ENCODE measurements at places on chromosomes 1 and 21.

GRCh38 chr1:23751050-23751814, 8.0 kb downstream of the ELOA start:
- H3K27ac ChIP-seq: no peak overlapping the region
- H3K4me3 ChIP-seq: no peak overlapping the region
- H3K27me3 ChIP-seq: no peaks in the 10 kb centered on the region
- peaks cover 7% of the 10 kb centered on the region for H3K4me1 ChIP-seq

DNA sequence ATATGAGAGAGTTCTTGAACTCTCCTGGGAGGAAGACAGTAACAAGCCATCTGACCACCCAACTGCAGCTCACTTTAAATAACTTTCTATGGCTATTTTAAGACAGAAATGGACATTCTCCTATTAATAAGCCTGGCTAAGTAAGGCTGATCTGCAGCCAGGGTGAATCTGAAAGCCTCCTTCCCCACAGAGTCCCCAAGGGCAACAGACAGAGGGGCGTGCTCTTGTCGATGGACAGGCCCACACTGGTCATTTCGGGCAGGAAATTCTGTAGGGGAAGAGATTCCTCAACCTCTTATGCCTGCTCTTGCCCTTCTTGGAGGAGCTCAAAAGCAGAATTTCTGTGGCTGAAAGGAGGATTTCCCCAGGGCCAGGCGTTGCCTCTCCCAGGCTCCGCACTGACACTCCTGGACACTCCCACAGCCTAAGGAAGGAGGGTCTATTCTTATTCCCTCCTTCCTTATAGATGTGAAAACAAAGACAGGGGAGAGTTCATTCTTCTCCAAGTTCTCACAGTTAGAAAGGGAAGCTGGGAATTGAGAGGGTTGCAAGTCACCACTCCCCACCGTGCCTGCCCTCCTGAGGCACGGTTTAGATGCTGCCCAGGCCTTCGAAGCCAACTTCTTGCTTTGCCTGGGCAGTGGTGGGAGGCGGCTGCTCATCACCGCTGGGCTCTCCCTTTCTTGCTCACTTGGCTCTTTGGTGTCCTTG, 17.9 kb upstream of the KANK4 start:
- no peak overlapping the region for H3K27ac ChIP-seq
- no peak overlapping the region for H3K4me3 ChIP-seq
- peaks cover 6% of the 10 kb centered on the region for H3K36me3 ChIP-seq
- peaks cover 14% of the 10 kb centered on the region for H3K27me3 ChIP-seq
- DNase-seq: no peak

- no peaks in the 10 kb centered on the region for H3K4me1 ChIP-seq
- H3K27me3 ChIP-seq: peaks cover 19% of the 10 kb centered on the region
- peaks cover 4% of the 10 kb centered on the region for H3K36me3 ChIP-seq
- H3K4me3 ChIP-seq: no peak overlapping the region
- no peak overlapping the region for H3K27ac ChIP-seq
Measured at GRCh38 chr1:6097117-6097595, 51.5 kb downstream of the KCNAB2 start.

- H3K36me3 ChIP-seq: peaks cover 23% of the 10 kb centered on the region
- no peak overlapping the region for H3K4me3 ChIP-seq
- peaks cover 3% of the 10 kb centered on the region for H3K4me1 ChIP-seq
- no peak for DNase-seq
Measured at GRCh38 chr1:35587736-35588135, 14.6 kb downstream of the TFAP2E start.

GRCh38 chr1:99627615-99628014, 18.3 kb upstream of the PALMD start:
- no peak overlapping the region for H3K4me3 ChIP-seq
- DNase-seq: no peak
- no peaks in the 10 kb centered on the region for H3K4me1 ChIP-seq
- no peaks in the 10 kb centered on the region for H3K36me3 ChIP-seq

GRCh38 chr1:65198096-65198495, 50.1 kb downstream of the AK4 start:
- H3K36me3 ChIP-seq: no peaks in the 10 kb centered on the region
- H3K4me1 ChIP-seq: no peaks in the 10 kb centered on the region
- no peak overlapping the region for H3K27ac ChIP-seq
- DNase-seq: no peak

- peaks cover 30% of the 10 kb centered on the region for H3K4me1 ChIP-seq
Measured at GRCh38 chr1:25618433-25618808, 1.8 kb downstream of the MAN1C1 start.

Data from endothelial cell (in vitro differentiated cells).